Mesenteric fat pad (tissue), 1 donor: ENCODE measurements at places on chromosomes 7 and 10. TPM values are rescaled to one million over a fixed set of nuclear protein-coding genes. Genes with fewer than 3 reads are reported as not detected.

GRCh38 chr7:99551334-99551733, 580 bp downstream of the FAM200A start:
- DNase-seq, result no peak

GRCh38 chr7:16648551-16648950, 2.6 kb downstream of the BZW2 start:
- DNase-seq, result no peak

DNA sequence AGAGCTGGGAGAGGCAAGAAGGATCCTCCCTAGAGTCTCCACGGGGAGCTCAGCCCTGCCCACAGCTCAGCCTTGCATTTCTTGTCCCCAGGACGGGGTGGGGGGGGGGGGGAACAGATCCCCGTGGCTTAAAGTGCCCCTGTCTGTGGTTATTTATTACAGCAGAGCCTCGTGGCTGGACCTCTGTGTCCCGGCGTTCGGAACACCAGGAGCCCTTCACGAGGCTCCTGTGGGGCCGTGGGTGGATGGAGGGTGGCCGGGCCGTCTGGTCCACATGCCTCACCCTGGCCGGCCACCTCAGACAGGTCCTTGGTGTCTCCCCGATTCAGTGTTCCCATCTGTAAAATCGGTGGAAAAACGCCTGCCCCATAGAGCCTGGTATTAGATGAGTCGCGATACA, 37.9 kb downstream of the FAM20C start:
- no peak for DNase-seq

- DNase-seq, result no peak
Observed at GRCh38 chr7:131061818-131062217, 265.9 kb upstream of the MKLN1 start.

GRCh38 chr10:29914986-29915785, 144.2 kb downstream of the JCAD start:
- DNase-seq, result no peak

GRCh38 chr7:105011141-105011830, 2.7 kb upstream of the KMT2E start:
- no peak for DNase-seq

The UNC5B gene
- total RNA-seq, result 5.3 TPM

The HOXA11 gene
- 6.1 TPM for total RNA-seq
